ENCODE measurements at places on chromosomes 1 and 21. TPM values are rescaled to one million over a fixed set of nuclear protein-coding genes. Genes with fewer than 3 reads are reported as not detected.

The CFAP45 gene
- polyA plus RNA-seq, result 0.40 TPM

The GJC2 gene
- 1.2 TPM for polyA plus RNA-seq

The ANXA9 gene
- 3.8 TPM for polyA plus RNA-seq

The ZNF697 gene
- polyA plus RNA-seq, result 10.8 TPM

The RSPO1 gene
- not detected for polyA plus RNA-seq

The CHODL gene
- 89.6 TPM for polyA plus RNA-seq

The HSD11B1 gene
- not detected for polyA plus RNA-seq

The NCMAP gene
- 0.06 TPM for polyA plus RNA-seq

Data from hindlimb muscle (tissue), 1 donor.